Naive thymus-derived CD8-positive, alpha-beta T cell (primary cell): ENCODE measurements at places on chromosomes 6 and 20.

DNA sequence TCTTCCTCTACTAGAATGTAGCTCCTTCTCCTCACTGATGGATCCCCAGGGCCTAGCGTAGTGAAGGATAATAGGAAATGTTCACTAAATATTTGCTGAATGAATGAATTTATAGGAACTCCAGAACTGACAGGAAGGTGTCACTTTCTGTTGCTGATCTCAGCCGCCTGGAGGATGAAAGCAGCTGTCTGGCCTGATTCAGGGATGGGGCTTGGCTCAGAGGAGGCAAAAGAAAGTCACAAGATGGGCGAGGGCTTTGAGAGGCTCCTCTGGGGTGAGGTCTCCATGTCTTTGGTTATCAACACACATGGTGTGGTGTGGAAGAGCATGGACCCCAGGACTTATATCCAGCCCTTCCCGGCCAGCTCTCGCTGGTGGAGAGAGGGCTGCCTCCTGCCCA, 11.5 kb upstream of the CCDC167 start:
- peak; percentile 46 for DNase-seq

DNA sequence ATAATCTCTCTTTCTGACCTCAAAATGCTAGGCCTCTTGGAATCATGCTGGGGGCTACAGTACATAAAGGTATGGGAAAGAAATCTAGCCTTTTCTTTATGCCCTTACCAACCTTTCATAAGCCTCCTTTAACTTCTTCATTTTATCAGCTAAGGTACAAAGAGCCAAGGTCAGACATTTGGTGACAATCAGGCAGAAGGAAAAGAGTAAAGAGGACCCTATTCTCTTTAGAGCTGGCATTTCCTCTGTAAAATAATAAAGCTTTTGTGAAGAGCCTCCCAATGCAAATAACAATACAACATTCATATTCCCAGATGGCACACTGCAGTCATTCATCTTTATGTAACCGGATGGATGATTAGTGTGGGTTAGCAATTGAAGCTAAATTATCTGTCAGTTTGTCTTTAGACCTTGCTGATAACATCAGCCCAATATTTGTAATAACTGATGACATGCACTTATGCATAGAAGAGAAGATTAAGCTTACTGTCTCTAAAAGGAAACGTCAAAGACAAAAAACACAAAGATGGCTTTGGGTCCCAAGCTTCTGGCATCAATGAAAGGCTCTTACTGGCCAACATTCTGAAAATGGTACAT, 163.1 kb downstream of the IBTK start:
- no peak for DNase-seq

GRCh38 chr6:120026791-120027190, 677.2 kb upstream of the MAN1A1 start:
- no peak for DNase-seq

GRCh38 chr6:15387118-15387517, 141.2 kb downstream of the JARID2 start:
- no peak for DNase-seq

DNA sequence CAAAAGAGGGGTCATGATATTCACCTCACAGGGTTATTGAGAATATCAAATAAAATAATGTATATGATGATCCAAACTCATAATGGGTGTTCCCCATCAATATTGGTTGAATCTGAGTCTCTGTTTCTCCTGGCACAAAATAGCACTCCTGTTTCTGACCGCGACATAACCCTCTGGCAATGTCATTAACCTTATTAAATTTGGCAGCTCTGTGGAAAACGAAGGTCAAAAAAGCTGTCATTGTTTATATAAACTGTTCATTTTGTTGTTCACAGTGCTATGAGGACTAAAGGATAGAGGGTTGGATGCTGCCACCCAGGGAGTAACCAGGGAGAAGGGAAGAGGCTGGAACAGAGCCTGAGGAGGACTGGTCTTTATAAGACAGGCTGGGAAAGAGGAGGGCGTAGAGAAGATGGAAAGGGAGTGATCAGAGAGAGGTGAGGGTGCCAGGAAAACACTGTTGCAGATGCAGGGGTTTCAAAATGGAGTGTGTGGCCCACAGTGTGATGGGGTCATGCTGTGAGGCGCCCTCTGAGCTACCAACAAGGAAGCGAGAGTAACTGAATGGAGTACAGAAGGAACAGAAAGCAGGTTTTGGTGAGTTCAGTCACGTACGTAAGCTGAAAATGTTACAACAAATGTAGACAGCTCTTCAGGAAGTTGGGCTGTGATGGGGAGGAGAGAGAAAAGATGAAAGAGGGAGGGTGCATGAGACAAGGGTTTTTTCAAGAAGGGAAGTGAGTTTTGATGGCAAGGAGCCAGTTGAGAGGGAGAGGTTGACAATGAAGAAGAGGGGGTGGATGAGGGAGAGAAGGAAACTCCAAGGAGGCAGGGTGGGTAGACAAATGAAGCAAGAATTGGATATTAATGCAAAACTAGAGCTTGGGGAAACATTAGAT, 251.6 kb upstream of the TAB2 start:
- DNase-seq: peak; percentile 61

- no peak for DNase-seq
Measured at GRCh38 chr20:25553819-25554296, 31.5 kb downstream of the NINL start.

GRCh38 chr20:38435555-38435939, 419 bp upstream of the SNHG17 start:
- DNase-seq: no peak

GRCh38 chr6:166031275-166031674, 136.4 kb downstream of the TBXT start:
- DNase-seq: no peak

DNA sequence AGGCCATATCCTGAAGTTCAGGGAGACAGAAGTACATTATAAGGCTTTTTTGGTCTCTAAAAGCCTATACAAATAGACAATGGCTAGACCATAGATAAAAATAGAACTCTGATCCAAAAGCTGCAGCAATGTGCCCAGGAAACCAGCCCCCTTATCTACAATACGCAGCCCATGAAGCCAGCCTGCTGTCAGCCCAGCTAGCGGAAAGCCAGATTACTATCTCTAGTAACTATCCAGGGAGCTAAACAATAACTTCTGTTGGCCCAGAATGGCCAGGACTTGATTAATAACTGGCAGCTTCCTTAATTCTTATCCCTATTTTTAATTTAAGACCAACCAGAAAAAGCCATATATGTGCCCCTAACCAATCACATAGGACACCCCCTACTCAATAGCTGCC, 160.4 kb upstream of the SMLR1 start:
- no peak for DNase-seq

DNA sequence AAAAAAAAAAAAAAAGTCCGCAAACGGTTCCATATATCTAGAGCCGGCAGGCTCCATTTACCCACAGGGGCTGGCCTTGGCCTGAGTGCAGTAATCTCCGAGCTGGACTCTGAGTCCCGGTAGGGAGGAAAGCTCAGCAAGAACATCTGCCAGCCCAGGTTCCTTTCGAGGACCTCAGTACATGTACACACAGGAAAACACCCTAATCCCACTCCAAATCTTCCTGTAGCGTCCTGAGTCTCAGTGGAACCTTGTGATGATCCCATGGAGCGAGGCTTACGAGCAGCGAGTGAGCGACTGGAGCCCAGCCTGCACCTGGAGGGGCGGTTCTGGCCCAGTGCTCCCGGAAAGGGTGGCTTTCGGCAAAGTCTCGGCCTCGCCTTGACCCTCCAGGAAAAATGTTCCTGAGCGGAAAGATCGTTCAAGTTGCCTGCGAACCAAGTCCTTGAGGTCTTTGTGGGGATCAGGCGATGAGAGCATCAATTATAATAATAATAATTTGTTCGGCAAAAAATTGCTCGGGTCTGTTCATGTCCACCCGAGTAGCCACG, 32.1 kb downstream of the PRSS16 start:
- DNase-seq: no peak

- DNase-seq: no peak
Measured at GRCh38 chr6:3119040-3119723, 671 bp downstream of the BPHL start.

DNA sequence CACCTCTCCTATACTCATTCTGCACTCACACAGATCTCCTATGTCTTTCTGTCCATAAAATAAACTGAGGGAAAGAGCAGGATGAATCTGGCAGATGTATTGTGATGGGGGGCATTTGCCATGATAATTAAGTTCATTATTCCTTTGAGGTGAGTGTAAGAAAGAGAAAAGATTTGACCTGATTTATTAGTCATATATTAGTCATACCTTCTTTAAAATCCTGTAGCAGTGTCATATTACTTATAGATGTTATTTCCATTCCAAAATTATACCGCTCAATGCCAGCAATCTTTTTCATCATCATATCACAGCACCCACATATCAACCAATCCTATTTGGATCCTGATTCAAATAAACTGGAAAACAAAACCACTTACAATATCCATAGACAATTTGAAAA, 733.3 kb upstream of the SLC35B3 start:
- DNase-seq: no peak

- DNase-seq: no peak
Measured at GRCh38 chr6:55518529-55519060, 60.4 kb downstream of the HMGCLL1 start.

- DNase-seq: no peak
Measured at GRCh38 chr6:16907991-16908390, 146.7 kb upstream of the ATXN1 start.

- DNase-seq: no peak
Measured at GRCh38 chr6:133964052-133964451, 11.0 kb downstream of the TBPL1 start.

- DNase-seq: no peak
Measured at GRCh38 chr6:43935921-43936439, 166.0 kb downstream of the VEGFA start.

- DNase-seq: no peak
Measured at GRCh38 chr6:115643762-115644161, 416.9 kb downstream of the FRK start.

DNA sequence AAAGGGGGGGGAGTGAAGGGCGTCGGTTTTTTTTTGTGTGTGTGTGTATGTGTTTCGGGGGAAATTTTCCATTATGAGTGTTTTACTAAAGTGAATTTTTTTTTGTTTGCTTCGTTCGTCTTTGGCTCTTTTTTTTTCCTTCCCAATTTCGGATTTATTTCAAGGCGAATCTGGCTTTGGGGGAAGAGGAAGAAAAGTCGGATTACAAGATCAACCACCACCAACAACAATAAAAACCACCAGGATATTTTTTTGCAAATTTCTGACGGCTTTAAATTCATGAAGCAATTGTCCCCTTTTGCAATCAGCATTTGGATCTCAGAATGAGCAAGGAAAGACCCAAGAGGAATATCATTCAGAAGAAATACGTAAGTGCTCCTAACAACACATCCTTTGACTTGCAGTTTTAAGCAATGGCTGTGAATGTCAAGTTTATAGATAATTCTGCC, 372 bp downstream of the JARID2 start:
- no peak for DNase-seq

DNA sequence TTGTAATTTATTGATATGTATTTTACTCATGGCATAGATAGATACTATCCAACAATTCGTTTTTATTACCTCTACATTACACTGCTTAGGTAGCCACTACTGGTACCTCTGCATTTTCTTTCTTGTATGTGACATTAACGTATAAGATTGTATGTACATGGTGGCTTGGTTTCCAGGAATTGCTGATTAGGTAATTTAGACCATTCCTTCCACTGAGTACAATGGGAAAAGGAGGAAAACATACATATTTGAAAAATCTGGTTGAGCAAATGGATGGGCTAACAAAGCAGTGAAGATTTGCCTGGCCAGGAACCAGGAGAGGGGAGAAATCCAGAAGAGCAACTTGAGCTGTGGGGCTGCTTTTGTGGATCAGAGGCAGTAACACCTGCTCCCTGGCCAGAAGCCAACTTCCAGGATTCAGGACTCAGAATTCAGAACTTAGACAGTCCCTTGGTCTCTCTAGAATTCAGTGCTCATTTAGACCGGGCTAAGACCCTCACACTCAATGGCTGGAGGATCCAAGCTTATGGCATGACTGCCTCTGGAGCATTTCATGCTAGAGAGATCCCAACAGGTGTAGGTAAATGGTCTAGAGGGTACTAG, 17.9 kb upstream of the MICB start:
- no peak for DNase-seq

DNA sequence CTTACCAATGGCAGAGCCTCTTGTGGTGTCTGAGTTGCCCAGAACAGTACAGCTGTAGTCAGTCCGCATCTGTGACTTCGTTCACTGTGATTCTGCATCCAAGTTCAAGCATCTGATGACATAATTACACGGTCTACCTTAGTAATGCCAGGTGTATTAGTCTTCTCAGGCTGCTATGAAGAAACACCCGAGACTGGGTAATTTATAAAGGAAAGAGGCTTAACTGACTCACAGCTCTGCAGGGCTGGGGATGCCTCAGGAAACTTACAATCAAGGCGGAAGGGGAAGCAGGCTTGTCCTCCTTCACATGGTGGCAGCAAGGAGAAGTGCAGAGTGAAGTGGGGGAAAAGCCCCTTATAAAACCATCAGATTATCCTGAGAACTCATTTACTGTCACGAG, 163.9 kb upstream of the SULF2 start:
- no peak for DNase-seq

- peak; percentile 43 for DNase-seq
Measured at GRCh38 chr20:63183422-63184146, 32.3 kb downstream of the YTHDF1 start.

DNA sequence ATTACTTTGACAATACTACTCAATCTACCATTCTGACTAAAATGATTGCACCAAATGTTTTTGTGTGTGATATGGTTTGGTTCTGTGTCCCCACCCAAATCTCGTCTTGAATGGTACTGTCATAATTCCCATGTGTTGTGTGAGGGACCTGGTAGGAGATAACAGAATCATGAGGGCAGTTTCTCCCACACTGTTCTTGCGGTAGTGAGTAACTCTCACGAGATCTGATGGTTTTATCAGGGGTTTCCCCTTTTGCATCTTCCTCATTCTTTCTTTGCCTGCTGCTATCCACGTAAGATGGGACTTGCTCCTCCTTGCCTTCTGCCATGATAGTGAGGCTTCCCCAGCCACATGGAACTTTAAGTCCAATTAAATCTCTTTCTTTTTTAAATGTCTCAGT, 20.8 kb downstream of the SYCP2 start:
- no peak for DNase-seq

DNA sequence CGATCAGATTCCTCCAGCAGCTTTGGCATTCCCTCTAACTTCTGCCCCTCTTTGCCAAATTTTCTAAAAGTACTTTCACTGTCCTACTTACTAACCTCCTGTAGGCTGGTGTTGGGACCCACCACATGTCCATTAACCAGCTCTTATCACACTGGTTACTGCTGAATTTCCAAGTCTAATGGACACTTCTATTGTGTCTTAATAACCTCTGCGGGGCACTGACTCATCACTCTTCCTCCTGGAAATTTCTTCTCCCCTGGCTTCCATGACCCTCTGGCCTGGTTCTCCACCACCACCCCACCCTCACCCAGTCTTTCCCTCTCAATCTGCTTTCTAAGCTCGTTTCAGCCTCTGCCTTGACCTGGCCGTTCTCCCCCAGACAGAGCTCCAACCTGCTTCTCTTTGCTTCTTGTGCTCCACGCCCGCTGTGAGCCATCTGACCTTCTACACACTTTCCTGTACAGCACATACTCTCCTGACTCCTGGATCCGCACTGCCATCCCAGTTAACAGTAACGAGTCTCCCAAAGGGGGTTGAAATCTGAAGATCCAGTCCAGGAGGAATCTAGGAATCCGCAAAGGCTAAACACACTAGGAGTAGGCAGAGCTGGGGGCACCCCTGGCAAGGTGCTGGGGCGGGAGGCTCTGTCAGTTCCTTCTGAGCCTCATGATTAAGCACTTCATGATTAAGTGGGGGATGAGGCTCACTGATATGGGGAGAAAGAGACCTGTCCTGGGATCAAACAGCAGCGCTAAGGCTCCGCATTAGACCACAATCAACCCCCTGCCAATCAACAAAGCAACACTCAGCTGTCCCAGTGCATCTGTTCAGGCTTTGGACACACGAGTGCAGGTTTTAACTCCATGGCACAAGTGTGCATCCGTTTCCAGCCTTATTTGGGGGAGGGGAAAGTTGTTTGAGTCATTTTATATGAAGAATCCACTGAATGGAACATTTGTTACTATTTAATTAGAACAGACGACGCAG, 146.3 kb downstream of the LY86 start:
- no peak for DNase-seq
